ENCODE measurements at places on chromosomes 7 and 10.

- DNase-seq, result no peak
Observed at GRCh38 chr10:49632406-49633317, 18.8 kb downstream of the CHAT start.

- no peak for DNase-seq
Observed at GRCh38 chr7:138223402-138223879, 147.2 kb downstream of the AKR1D1 start.

DNA sequence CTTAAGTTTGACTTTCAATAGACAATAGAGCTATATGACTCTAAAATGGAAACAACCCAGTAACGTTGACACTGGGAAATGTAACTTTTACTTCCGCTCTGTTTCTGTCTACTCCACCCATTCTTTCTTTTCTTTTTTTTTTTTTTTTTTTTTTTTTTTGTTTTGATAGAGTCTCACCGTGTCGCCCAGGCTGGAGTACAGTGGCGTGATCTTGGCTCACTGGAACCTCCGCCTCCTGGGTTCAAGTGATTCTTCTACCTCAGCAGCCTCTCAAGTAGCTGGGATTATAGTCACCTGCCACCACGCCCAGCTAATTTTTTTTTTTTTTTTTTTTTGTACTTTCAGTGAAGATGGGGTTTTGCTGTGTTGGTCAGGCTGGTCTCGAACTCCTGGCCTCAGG lies 13.9 kb downstream of the PRSS2 start:
- DNase-seq, result no peak

DNA sequence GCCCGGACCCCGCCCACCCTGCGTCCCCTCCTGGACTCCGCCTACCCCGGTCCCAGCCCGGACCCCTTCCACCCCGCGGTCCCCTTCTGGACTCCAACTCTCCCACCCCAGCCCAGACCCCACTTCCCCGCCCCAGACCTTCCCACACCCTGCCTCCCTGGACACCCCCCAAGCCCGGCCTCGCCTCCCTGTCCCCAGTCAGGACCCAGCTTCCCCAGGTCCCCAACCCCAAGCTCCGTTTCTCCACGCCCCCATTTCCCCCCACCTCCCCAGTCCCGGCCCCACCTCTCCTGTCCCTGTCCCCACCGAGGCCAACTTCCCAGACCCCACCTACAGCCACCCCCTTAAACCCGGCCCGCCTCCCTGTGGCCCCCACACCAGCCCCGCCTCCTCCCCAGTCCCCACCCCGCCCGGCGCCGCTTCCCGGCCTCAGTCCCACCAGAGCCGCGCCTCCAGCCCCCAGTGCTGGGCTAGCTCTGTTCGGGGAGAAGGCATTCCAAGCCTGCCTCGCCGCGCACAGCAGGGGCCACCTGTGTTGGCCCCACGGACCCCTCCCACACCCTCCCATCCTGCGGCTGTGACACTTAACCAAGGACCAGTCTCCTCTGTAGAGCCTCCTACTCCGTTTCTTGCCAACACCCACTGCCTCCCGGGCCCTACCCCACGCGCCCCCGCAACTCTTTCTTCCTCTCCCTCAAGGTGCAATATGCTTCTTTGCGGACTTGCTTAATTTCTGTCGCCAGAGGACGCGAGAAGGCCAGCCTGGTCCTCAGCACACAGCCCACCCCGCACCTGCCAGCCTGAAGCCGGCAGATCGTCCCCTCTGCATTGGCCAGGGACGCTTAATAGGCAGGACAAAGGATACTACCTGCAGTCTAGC lies 736 bp upstream of the ITIH5 start:
- no peak for DNase-seq

GRCh38 chr7:90759710-90760109 lies 163.6 kb downstream of the CDK14 start:
- no peak for DNase-seq

DNA sequence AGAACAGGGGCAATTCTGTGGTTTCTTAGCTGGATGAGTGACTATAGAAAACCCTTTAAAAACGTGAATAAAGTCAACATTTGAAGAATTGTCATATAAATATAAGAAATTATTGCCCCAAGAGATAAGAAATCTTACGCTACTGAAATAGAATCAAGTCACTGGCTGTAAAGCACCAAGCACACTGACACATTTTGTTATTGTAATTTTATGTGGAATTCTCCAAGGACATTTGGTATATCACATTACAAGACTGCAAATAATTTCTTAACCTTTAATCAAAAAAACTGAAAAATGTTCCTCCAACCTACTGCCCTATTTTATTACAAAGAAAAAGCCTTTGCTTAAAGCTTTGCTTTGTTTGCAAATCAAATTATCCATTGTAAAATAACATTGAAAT lies 383.3 kb downstream of the IPMK start:
- no peak for DNase-seq

DNA sequence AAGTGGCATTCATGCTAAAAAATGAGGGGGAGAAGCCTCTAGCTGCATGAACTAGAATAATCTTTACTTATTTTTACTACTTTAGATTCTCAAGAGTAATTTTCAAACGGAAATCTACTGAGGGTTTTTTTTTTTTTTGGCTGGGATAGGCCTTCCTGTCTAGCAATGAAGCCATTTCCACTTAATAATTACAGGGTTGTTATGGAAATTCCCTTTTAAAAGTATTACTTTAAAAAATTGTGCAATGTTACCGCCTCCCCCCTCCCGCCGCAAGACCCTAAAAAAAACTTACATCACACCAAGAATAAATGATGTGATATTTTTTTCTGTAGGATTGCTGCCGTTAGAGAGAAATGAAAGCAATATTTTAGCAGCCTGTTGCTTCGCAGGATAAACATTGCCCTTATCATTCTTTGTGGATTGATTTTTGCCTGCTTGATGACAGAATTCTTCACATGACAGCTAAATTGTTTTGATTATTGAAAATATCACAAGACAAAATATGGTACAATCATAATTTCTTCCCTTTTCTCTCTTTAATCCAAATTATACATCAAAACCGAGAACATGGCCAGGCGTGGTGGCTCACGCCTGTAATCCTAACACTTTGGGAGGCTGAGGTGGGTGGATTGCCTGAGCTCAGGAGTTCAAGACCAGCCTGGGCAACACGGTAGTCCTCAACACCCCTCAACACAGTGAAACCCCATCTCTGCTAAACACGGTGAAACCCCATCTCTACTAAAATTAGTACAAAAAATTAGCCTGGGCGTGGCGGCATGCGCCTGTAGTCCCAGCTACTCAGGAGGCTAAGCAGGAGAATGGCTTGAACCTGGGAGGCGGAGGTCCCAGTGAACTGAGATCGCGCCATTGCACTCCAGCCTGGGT lies 32.8 kb downstream of the ARL4A start:
- DNase-seq, result no peak

- DNase-seq, result no peak
Observed at GRCh38 chr7:52670608-52671225, 364.7 kb upstream of the POM121L12 start.
